ENCODE measurements at places on chromosomes 1 and 21.

- DNase-seq = no peak
Observed at GRCh38 chr1:215076322-215076721, 6.2 kb upstream of the KCNK2 start.

GRCh38 chr1:200795156-200795555 is 56.5 kb downstream of the CAMSAP2 start:
- DNase-seq = peak; percentile 31

GRCh38 chr21:42653231-42654061 is at the start of gene PDE9A:
TSS of gene PDE9A (plus strand) at chr21:42653621. CDS start at chr21:42653815, 194 bp downstream.
- DNase-seq = no peak

DNA sequence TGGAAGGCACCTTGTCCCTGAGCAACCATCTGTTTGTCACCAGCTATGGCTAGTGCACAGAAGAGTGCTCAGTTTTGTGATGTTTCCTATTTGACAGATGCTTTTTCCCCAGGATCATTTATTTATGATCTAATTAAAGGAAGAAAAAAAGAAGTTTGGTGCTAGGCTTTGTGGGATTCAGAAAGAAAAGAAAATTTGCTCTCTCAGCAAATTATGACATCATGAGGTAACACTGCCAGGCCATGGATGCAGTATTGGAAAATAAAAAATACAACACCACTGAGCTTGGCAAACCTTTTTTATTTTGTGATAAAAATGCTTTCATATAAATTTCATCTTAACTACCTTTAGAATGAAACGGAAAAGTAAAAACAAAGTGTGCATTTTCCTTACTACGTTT is 15.5 kb upstream of the ADAM30 start:
- DNase-seq = no peak

- no peak for DNase-seq
Observed at GRCh38 chr1:91137173-91137852, 115.5 kb upstream of the ZNF644 start.

GRCh38 chr1:38690790-38691449 is 168.7 kb downstream of the RRAGC start:
- no peak for DNase-seq

- DNase-seq = no peak
Observed at GRCh38 chr1:226945858-226946245, 5.8 kb downstream of the COQ8A start.

DNA sequence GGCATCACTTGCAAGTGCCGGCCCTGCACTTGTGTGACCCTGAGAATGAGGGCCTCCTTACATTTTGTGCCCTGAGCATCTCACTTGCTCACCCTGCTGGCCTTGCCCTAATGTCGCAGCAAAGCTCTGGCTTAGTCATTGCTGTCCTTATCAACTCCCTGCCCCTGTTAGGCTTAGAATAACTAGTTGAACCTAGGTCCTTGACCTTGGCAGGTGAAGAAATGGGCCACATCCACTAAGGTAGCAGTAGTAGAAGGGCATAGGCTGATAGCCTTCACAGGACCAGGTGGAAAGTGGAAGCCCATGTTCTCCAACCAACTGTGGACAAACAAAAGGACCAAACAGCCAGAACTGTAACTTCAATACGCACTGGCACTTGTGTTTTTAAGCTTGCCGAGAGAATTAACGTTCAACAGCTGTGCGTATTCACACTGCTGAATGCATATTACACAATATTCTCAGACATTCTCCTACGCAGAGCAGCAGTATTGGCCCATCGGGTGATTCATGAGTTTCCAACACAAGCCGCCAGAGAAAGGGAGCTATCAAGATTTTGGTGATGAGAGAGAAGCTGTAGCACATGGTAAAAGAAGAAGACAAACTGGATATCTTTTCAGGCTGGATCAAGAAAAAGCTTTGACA is 27.7 kb upstream of the PTGFRN start:
- DNase-seq = peak; percentile 77

- DNase-seq = peak; percentile 92
Observed at GRCh38 chr1:243596431-243597062, 253.5 kb downstream of the AKT3 start.

- DNase-seq = no peak
Observed at GRCh38 chr1:53627031-53627430, 111.9 kb downstream of the GLIS1 start.

- DNase-seq = no peak
Observed at GRCh38 chr1:244197851-244198375, 146.8 kb downstream of the ZBTB18 start.

DNA sequence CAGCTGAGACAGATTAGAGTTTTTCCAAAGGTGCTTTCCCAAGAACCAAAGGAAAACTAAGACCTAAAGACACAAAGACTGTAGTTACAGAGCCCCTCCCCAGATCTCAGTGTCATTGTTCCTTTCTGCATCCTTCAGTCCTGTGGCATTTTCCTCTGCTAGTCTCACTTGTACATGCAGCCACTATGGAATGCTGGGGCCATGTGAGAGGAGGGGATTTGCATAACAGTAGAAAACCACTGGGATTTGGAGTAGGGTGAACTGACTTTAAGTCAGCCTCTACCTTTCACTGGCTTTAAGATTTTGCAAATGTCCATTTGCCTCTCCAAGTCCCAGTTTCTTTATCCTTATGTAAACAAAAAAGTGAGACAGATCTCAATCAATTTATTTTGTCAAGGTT is 119.4 kb upstream of the F3 start:
- DNase-seq = no peak

- no peak for DNase-seq
Observed at GRCh38 chr1:84366786-84367185, 31.5 kb upstream of the DNASE2B start.

- no peak for DNase-seq
Observed at GRCh38 chr1:41850029-41850428, 68.7 kb downstream of the HIVEP3 start.

- DNase-seq = peak; percentile 44
Observed at GRCh38 chr1:101237229-101237837, 514 bp downstream of the S1PR1 start.

DNA sequence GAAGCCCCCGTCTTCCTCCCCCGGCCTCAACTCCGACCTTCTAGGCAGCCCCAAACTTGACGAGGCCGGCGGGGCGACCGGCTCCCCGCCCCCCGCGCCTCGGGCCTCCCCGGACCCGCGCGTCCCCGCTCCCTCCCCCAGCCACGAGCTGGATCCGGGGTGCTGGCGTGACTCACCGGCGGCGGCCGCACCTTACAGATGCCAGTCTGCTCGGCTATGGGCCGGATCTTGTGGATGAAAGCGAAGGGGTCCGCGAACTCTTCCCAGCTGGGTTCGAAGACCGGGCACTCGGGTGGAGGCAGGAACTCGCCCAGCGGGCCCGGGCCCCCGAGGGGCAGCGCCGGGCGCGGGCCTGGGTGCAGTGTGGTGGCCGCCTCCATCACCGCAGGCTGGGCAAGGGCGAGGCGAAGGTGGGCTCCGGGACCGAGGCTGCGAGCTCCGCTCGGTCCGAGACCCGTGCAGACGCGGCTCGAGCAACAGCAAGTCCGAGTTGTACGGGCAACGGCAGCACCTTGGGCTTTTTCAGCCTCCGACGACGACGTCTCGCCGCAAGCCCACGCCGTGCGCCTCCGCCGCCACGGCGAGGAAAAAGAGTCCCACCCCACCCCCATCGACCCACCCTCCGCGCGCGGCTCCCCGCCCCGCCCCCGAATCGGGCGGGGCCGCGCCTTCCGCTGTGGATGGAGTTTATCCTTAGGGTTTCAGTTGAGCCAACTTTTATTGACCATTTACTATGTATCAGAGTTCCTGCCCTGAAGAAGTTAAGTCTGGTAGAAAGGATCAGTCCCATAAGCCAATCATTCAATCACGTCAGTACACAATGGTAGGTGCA is at the start of gene KDM5B:
TSS of gene KDM5B (minus strand) at position 496 of the 832 bp plus-strand sequence. CDS start at position 380, 116 bp downstream.
- no peak for DNase-seq

DNA sequence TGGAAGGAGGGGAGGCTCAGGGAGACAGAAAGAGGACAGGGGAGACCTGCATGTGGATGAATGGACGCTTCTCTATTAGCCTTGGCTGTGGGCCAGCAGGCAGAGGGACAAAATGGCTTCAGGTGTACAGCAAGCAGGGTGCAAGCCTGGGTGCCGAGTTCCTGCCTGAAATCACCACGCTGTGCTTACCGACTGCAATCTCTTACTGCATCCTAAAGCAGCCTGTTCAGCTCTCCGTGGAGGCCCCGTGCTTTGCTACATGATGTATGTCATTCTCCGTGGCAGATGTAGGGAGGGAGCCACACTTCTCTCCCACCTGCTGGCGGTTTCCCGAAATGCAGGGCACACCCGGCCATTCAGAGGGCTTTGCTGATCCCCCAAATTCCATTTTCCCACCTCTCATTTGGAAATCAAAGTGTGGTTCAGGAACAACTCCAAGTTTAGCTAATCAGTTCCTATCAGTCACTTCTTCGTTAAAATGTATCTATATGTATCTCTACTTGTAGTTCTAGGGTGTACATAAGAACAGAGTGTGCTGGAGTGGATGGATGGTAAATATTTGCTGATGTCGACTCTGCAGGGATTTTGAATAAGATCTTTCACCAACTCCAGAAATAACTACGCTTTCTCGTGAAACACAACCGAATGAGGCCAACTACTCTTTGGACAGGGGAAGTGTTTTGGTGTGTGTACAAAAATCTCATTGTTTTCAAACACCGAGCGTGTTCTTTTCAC is 122.3 kb upstream of the BACE2 start:
- no peak for DNase-seq

GRCh38 chr1:199978408-199978940 is 49.0 kb upstream of the NR5A2 start:
- DNase-seq = no peak

- no peak for DNase-seq
Observed at GRCh38 chr1:179599623-179600249, 8.1 kb downstream of the TDRD5 start.

DNA sequence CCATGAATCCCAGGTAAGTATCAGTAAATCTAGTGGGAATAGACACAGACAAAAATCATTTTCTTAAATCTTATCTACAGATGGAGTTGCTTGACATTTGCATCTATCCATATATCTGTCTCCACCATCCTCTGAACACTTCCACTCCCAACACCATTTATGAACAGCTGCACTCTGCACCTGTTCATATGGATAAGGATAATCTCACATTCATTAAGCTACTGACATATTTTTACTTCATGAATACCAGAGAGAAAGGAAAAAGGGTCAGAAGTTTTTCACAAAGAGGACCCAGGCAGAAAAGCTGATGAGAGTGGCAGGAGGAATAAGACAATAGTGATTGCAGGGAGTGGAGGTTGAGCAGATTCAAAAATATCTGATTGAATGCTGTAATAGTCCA is 222.6 kb downstream of the DNAH14 start:
- DNase-seq = no peak

DNA sequence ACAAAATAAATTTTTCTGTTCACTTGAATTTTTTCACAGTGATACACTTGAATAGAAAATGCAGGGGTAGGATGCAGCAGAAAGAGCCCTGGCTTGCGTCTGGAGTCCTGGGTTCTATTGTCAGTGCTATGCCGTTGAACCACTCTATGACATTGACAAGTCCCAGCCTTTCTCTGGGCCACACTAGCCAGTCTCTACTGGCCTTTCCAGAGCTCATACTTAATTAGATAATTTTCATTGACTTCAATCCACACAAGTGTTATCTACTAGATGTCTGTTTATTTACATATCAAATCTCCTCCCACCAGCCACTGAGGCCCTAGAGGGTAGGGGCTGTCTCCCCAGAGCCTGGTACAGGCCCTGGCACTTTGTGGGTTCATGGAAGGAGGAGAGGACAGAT is 15.5 kb upstream of the CELA3B start:
- no peak for DNase-seq

DNA sequence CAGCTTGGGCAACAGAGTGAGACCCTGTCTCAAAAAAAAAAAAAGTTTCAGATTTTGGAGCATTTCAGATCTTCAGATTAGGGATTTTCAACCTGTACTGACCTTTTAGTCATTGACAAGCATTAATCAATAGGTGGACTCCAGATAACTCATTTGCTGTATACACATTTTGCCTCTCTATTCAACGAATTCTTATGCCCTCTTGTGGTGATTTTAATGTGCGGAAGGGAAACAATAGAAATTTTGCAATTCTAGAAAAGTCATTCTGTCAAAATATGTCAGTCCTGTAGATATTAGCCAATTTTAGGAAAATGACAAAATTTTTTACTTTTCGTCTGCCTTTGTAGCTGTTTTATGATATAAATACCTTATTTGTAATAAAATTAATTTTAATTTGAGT is 11.6 kb upstream of the OR2G2 start:
- DNase-seq = no peak

- DNase-seq = no peak
Observed at GRCh38 chr1:113283914-113284313, 106.4 kb upstream of the MAGI3 start.

DNA sequence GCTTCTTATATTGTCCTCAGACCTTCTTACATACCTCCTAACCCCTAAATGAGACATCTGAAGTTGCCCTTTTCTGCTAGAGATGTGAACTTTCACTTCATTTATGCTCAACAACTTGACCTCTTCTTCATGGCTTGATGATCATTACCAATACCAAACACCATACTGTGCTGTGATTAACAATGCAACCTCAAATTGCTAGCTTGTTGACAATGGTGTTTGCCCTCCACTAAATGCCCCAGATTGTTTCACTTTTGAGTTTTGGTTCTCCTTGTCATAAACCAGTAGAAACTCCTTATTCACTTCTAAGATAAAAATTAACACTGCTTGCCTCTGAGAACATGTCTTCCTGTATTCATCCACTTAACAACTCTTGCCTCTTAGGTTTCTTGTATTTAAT is 5.6 kb downstream of the JAK1 start:
- DNase-seq = no peak

- no peak for DNase-seq
Observed at GRCh38 chr1:228836427-228836826, 101.1 kb downstream of the RHOU start.

DNA sequence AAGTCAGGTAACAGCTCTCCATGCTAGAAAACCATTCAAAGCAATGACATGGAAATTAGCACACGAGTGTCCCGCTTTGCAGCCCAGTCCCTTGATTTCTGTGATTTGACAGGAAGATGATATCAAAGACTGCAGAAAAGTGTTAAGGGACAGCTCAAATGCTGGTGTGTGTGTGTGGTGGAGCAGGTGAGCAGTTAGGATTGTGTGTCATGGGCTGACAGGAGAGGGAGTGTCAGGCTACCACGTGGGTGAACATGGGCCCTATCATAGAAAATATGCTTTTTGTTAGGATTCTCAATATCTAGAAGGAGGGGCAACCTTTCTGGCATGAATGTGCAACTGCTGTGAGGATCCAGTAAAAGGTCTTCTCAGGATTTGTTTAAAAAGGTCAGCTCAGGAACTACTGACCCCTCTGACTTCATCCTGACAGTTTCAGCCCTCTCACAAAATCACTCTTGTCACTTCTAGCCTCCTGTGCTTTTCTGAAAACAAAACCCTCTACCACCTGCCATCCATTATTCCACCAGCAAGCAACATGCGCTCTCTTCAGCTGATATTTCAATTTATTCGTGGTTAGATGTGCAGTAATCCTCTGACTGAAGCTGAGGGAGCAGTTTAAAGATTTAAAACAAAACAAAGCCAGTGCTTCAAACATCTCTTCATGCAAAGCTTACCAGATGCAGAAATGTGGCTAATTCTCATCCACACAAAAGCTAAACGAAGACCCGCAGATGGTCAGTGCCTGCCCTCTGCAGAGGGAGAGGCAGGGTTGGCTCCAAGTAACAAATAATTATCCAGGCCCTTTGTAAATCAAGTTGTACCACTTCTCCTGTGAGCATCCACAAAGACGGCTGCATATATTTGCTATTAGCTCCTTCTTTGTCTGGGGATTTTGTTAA is 397.9 kb downstream of the PTBP2 start:
- no peak for DNase-seq

All from AG04449 (cell line).